ENCODE measurements at places on chromosomes 5 and 9.

DNA sequence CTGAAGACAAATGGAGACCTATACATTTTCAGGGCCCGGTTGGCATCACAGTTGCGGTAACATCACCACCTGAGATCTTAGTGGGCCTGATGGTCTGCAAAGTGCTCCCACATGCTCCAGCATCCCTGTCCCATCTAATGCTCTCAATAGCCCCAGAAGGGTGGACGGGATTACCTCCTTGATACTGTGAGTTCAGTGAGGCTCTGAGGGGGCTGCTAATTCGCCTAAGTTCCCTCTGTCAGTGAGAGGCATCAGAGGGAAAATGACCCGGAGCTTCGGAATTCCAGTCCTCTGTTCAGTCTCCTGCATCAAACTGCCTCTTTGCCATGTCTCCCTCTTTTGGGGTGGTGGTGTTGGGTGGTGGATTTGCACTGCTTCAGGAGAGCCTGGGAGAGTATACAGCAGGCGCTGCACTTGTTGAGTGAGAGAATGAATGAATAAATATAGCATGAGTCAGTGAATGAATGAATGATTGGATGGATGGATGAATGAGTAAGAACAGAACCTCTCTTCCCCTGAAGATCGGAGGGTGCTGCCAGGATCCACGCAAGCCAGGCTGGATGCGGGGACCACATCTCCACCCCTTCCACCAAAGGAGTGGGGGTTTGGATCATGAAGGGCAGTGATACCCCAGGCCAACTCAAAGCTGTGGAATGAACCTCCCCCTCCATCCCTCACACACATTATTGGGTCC, 141.0 kb downstream of the GABBR2 start:
- no peak for DNase-seq

- no peak for DNase-seq
Observed at GRCh38 chr9:89161221-89161620, 17.4 kb downstream of the SHC3 start.

GRCh38 chr9:132538071-132538470, 44.3 kb upstream of the BARHL1 start:
- DNase-seq = no peak

DNA sequence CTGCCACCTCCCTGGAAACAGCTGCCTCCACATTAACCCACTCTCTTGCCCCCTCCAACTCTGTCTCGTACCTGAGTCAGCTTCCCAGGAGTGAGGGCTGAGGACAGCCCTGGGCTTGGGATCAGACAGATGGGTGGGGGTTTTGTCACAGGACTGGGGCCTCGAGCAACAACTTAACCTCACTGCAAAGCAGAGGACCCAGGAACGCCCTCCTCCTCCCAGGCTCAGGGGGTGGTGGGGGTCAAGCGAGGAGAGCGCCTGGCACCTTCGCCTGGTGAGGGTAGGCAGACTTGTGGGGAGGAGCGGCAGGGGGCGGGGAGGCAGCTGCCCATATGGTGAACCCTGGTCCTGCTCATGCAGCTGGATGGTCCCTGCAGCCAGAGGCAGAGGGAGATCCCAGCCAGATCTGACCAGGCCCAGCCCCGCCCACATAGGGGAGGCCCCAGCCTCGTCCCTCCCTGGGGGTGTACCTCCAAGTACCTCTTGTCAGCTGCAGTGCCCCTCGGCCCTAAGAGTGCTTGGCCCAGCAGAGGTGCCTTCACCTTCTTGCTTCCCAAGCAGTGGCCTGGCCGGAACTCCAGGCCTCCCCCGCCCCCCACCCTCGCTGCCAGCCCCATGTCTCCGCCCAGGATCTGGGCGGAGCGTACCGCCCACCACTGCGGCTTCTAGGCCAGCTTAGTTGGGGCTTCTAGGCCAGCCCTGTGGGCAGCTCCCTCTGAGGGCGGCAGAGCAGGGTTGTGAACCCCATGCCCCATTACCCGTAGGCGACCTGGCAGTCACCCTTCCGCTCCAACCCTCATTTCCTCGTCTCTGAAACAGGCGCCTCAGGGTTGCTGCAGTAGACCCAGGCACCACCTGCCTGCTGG, at the start of gene SARDH:
TSS of gene SARDH (minus strand) at position 579 of the 866 bp plus-strand sequence. CDS start 4,179 bp downstream, outside the sequence.
- DNase-seq = no peak

GRCh38 chr5:73027361-73027760, 71.5 kb downstream of the FCHO2 start:
- DNase-seq = no peak
